A673 (cell line): ENCODE measurements at places on chromosomes 1 and 21. TPM values are rescaled to one million over a fixed set of nuclear protein-coding genes. Genes with fewer than 3 reads are reported as not detected.

The RHEX gene
- total RNA-seq: not detected in 2 replicates

The SLC35F3 gene
- 20.5 and 22.7 TPM in 2 replicates for total RNA-seq

DNA sequence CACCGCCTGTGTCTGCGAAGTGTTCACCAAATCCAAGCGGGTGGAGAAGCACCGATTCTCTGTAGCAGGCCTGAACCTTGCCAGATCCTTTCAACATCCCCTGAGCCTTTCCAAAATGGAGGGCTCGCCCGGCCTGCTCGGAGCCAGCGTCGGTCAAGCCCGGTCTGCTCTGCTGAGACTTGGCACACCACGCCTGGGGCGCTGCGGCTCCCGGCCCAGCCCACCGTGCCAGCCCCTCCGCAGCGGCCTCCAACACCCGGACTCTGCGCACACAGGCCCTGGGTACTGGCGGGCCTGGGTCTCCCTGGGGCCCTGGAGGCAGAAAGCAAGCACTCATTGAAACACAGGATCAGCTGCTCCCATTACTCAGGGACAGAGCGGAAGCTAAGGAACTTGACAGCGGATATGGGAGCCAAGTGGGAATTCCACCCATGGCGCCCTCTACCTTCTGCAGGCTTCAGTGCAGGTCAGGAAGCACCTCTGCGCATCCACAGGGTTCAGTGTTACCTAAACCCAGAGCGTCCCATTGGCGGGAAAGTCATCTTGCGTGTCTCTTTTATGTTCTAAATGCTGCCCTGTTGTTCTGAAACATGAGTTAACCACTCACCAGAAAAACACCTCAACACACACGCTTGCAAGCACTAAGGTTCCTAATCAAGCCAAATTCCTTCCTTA, 159.9 kb downstream of the ZBTB18 start:
- peak; percentile 24 for DNase-seq

GRCh38 chr1:11384170-11384554, 94.8 kb upstream of the DISP3 start:
- DNase-seq: peak; percentile 54

- no peak for DNase-seq
Measured at GRCh38 chr1:14852291-14852690, 253.8 kb downstream of the KAZN start.

DNA sequence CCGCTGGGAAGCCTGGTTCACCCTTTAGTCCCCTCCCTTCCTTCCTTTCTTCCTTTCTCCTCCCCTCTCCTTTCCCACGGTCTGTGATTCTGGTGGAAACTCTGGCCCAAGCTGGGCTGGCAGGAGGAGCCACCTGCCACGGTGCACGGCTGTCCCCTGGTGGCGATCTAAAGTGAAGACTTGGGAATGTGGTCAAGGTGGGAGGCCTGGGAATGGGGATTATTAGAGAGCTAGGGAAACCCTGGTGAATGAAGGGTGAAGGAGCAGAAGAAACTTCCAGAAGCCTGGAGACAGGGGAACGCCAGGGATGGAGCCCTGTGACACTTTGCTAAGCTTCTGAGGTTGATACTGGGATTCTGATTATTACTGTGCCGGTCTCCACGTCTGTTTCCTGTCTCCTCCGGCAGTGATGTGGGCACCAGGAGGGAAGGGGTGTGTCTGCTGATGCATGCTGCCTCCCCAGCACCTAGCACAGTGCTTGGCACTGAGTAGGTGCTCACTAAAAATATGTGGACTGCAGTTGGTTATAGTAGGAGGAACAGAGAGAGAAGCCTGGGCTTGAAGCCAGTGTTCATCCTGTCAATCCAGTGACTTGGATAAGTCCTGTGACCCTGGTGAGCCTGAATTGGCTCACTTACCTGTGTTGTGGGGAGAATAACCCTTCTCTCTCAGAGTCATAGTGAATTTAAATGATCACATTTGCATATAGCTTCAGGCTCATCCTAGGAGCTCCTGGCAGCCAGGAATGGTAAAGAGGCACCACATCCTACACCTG, 71.2 kb upstream of the NBPF3 start:
- peak; percentile 86 for DNase-seq

GRCh38 chr1:53145051-53145600, 2.7 kb upstream of the SLC1A7 start:
- DNase-seq: no peak

DNA sequence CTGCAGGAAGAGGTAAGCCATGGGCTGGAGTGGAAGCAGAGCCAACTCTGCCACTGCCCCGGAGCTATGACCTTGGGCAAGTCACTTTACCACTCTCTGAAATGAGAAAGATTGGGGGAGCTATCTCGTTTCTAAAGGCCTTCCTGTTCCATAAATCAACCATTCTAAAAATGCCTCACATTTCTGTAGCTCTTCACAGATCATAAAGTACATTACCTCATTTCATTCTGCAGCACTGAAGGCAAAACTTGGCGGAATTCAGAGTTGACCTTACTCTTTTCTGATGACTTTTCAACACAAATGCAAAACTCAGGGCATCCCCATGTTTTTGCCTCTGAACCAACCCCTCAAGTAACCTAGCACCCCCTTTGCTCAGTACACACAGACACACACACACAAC, 404.0 kb upstream of the NFIA start:
- DNase-seq: no peak

- no peak for DNase-seq
Measured at GRCh38 chr1:151620286-151620685, 8.4 kb downstream of the SNX27 start.
